ENCODE measurements at places on chromosomes 11 and 22.

DNA sequence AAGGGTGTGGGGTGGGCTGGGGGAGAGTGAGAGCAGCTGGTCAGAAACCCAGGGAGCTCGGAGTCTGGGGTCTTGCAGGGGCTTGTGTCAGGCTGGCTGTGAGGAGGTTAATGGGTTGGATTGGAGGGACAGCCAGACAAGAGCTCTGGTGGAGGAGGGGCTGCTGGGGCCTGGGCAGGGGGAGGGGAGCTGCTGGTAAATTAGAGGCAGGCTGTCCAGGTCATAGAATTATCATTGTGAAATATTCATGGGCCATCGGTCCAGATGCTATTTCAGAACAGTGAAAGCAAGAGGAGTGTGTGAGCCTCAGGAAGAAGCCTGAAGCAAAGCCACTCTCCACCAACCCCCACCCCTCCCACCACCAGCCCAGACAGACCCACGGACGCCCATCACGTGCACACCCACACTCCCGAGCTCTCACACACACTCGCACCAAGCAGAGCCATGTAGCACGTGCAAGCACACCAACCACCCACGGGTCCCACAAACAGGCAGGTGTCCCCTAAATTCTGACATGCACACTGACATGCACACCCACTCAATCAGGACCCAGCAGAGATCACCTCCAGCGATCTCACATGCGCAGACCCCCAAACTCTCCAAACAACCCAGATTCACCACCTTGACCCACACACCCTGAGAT is 18.8 kb downstream of the RTN4RL2 start:
- no peak for DNase-seq

DNA sequence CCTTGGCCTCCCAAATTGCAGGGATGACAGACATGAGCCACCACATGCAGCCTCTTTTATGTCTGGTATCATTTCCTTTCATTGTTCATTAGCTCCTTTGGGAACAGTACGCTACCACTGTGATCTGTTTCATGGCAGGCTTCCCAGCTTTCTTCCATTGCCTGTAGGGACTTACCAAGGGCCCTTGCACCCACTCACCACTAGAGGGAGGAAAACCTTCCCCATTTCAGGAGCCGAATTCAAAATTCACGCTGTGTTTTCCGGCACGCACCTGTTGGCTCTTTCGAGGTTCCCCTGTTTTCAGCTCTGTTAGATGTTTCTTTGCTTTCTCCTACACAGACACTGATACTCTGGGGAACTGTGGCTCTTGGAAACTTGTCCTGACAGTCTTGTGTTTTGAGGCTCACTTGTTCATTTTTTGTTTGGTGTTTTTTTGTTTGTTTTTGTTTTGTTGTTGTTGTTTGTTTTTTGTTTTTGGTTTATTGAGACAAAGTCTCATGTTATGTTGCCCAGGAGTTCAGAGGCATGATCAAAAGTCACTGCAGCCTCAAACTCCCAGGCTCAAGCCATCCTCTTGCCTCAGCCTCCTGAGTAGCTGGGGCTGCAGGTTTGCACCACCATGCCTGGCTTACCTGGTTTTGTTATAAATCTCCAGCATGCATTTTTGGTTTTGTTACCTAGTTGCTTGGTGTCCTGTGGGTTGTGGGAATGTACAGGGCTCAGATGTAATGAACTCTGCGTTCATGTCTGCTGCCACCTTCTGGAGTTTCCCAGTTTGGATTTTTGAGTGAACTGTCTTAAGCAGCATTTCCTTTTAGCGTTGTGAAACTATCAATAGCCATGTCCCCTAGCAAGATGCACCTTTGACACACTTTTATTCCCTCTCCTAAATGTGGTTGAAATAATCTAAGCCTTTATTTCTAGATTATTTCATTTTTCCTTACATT is 2.3 kb downstream of the KRTAP5-11 start:
- no peak for DNase-seq

GRCh38 chr11:75858613-75859012 is 43.6 kb downstream of the UVRAG start:
- no peak for DNase-seq

GRCh38 chr11:65821107-65821506 is 12.7 kb upstream of the SNX32 start:
- no peak for DNase-seq

- no peak for DNase-seq
Measured at GRCh38 chr11:113462830-113463229, 12.4 kb downstream of the DRD2 start.

GRCh38 chr11:118827118-118827517 is 36.2 kb upstream of the DDX6 start:
- DNase-seq, result no peak

DNA sequence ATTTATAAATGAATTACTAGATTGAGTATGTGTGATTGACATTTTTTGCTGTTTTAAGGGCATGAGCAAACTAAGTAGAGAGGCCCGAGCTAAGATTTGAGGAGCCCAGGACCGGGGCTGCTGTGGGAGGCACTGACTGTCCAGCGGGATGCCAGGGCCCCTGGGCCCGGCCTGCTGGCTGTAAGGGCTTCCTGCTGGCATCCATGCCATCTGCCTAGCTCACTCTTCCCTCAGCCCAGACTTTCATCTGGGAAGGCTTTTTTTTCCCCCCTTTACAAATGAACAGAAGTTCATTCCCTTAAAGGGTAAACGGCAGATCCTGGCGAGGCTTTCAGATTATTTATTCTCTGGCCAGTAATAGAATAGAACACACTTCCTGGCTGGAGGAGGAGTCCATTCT is 16.0 kb upstream of the TP53I11 start:
- no peak for DNase-seq

DNA sequence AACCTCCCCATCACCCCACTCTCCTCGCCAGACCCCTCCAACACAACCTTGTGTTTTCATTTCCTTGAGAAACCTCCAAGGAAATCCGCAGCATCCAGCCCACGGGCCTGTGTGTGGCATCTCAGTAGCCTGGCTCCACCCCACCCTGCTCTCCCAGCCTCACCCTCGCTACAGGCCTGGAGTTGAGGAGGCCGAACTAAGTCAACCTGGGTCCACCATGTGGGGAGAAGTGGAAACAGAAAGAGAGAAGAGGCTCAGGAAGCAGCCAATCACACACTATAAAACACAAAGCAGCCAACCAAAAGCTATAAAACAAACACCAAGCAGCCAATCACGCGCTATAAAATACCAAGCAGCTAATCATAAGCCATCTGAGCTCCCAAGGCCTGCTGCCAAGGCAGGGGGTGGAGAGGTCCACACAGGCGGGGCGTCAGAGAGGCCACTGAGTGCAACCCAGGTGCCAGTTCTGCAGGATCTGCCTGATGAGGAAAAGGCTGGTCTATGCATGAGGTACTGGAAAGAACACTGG is 72.0 kb downstream of the MICAL3 start:
- no peak for DNase-seq

- no peak for DNase-seq
Measured at GRCh38 chr22:23400286-23400981, 179.7 kb downstream of the IGLL1 start.

DNA sequence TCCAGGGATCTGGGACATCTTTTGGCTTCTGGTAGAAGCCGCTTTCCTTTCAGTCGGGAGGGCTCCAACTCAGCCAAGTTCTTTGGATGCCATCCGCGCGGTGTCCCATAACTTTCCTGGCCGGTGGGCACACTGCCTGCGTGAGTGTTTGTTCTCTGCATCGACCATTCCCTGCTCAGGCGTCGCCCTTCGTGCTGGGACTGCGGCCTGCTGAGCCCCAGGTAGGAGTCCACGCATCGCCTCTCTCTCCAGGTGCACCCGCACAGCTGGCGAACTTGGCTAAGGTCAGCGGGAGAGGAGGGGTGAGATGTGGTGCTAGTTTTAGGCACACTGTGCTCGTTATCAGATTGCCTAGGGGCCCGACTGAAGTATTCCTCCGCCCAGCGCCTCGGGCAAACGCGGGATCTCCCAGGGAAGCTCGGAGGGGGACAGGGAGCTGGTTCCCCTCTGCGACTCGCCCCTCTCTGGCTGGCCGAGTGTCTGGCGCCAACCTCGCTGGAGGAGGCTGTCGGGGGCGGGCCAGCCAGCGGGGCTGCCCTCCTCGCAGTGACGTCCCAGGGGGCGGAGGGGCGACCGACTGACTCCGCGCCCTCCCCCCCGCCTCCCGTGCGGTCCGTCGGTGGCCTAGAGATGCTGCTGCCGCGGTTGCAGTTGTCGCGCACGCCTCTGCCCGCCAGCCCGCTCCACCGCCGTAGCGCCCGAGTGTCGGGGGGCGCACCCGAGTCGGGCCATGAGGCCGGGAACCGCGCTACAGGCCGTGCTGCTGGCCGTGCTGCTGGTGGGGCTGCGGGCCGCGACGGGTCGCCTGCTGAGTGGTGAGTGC is at the start of gene LAYN:
Gene LAYN, plus strand, starts transcription at position 607 of the 823 bp plus-strand sequence. Its CDS starts 124 bp downstream, at position 731.
- peak; percentile 9 for DNase-seq

DNA sequence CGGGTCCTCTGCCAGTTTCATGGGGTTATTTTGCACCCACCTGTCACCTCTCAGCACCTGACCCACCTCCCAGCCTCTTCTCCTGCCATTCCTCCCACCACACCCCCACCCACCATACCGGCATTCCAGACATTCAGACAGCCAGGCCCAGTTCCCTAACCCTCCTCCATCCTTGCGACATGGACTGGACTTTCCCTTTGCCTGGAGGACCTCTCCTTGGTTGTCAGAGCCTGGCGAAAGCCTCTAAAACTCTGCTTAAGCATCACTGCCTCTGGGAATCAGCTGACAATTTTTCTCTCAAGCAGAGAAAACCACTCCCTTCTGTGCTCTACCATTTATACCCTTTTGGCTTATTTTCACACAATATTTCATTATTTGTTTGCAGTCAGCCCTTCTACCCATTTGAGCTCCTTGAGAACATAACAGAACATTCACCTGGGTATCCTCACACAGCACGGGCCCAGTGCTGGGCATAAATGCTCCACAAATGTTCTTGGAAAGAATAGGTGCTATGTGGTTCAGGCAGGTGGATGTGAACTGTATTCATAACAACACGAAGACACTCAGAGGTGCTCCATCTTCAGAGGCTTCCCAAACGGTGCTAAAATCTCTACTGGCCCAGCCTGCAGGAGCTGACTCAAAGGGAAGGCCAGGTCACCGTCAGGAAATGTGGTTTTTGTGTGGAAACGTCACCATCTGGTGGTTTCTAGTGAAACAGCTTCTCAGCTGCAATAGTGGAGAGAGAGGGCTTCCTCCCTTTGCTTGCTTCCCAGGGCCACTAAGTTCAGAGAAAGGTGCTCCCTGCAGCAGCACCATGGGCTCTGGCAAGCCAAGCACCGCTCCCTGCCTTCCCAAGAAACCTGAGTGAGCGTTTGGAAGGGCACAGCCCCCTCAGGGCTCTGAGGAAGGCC is 10.4 kb downstream of the SPATA19 start:
- no peak for DNase-seq

DNA sequence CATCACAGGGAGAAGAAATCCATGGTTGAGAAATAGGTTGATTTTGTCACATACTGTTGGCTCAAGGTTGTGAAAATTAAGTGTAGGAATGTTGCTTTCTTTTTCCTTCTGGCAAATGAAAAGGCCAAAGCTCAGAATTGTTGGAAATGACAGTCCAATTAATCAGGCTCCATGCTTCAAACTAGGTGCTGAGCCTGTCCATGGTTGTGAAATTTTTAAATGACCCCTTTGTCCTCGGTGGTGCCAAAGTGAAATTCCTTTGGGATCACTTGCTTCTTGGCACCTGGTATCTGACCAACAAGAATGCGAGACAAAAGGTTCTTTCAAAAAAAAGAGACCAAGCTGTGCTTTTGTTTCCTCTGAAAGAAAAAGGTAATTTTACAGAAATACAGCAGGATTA is 451.9 kb downstream of the ETS1 start:
- DNase-seq, result no peak

- DNase-seq, result no peak
Measured at GRCh38 chr22:48653306-48653705, 1174.4 kb downstream of the BRD1 start.

GRCh38 chr11:12196308-12196707 is 85.9 kb downstream of the MICAL2 start:
- no peak for DNase-seq

GRCh38 chr11:94928117-94928990 is 45.0 kb downstream of the CWC15 start:
- DNase-seq, result no peak

GRCh38 chr11:113448316-113448677 is 26.9 kb downstream of the DRD2 start:
- no peak for DNase-seq

DNA sequence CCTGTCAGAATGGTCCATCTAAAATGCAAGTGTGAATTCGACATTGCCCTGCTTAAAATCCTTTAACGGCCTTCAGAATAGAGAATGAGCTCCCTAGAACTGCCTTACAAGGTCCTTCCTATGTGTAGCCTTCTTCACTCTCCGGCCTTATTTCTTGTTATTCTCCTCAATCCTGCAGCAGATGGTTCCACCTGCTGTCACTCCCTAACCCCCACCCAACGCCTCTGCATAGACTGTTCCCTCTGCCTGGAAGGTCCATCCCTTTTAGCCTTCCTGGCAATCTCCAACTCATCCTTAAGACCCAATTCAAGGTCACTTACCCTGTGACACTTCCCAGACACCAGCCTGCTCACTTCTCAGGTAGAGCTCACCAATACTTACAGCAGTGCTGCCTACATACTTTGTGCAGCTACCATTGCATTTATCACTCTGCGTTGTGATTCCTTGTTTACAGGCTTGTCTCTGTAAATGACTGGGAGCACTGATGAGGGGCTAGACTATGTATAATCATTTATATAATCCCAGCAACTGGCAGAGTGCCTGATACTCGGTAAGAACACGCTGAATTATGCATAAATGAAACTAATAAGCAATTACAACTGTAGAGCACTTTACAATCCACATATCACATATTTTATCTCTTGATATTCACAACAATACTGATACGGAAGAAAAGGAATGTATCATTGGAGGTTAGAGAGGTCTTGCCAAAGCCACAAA is 58.9 kb downstream of the CLPB start:
- DNase-seq, result no peak
